HTR-8/SVneo (cell line): ENCODE measurements at places on chromosomes 11 and 22.
A peak's percentile ranks its signal among the peaks of the same experiment; 100 is the strongest.

DNA sequence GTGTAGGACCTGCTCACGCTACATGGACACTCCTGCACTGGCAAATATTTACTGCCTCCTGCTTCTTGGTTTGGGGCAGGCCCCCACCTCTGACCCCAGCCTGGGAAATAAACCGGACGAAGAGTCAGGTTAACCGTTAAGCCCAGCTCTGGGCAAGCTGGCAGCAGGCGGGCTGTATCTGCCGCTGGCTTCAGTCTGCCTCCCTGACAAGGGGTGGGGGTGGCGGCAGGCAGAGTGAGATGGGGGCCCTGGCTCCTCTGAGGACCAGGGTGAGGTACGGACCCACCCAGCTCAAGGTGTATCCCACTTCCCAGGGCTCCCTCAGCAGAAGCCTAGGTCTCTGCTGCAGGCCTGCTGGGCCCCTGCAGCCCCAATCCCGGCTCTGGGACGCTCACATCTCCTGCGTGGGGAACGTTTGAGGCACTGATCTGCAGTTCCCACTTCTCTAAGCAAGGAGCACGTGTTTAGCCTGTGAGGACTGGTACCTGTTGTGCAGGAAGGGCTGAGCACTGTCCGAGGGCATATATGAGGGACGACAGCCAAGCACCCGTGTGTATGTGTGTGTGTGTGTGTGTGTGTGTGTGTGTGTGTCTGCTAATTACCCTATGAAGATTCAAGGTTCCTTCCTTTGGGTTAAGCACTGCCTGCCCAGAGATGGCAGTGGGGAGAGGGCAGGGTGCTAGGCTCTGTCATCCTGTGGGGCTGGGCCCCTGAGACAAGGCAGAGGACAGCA is 1.1 kb upstream of the LRRC75B start:
- no peak for DNase-seq

DNA sequence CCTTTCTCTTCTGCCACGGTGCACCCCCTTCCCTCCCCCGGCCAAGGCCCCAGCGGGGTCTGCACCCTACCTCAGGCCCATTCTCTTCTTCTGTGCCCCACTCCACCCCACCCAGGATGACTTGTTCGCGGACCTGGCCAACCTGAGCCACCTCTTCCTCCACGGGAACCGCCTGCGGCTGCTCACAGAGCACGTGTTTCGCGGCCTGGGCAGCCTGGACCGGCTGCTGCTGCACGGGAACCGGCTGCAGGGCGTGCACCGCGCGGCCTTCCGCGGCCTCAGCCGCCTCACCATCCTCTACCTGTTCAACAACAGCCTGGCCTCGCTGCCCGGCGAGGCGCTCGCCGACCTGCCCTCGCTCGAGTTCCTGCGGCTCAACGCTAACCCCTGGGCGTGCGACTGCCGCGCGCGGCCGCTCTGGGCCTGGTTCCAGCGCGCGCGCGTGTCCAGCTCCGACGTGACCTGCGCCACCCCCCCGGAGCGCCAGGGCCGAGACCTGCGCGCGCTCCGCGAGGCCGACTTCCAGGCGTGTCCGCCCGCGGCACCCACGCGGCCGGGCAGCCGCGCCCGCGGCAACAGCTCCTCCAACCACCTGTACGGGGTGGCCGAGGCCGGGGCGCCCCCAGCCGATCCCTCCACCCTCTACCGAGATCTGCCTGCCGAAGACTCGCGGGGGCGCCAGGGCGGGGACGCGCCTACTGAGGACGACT is 15.9 kb downstream of the RTN4RL2 start:
- no peak for DNase-seq

- DNase-seq, result no peak
Observed at GRCh38 chr11:71180694-71181470, 71.5 kb downstream of the SHANK2 start.

DNA sequence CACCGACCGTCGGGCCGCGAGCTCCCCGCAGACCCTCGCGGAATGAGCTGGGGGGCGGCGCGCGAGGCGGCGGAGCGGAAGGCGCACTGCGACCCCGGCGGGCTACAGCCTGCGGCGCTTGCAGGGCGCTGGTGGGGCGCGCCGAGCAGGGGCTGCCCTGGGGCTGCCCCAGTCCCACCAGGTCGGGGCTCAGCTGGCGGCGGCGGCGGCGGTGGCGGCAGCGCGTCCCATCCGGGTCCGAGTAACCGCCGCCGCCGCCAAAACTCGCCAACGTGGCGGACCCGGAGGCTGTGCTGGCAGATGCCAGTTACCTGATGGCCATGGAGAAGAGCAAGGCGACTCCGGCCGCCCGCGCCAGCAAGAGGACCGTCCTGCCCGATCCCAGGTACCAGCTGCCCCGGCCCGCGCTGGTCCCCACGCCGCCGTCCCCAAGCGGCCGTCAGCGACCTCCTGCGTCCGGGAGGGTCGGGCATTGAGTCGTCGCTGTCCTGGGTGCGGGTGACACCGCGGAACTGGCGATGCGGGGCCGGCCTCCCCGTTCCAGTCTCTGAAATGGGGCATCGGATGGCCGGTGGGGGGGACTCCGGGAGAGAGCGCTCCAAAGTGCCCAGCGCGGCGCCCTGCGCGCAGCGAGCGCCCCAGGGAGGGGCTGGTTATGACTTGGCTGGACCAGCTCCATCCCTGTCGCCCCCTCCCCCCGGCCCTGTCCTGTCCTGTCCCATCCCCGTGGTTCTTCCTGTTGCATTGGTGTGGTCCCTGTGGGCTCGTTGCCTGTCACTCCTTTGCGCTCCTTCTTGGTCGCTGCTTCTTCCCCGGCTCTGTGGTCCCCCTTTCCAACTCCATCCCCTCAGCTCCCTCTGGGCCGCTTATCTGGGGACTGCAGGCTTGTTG is 63.5 kb downstream of the CRYBB2 start:
- no peak for DNase-seq

DNA sequence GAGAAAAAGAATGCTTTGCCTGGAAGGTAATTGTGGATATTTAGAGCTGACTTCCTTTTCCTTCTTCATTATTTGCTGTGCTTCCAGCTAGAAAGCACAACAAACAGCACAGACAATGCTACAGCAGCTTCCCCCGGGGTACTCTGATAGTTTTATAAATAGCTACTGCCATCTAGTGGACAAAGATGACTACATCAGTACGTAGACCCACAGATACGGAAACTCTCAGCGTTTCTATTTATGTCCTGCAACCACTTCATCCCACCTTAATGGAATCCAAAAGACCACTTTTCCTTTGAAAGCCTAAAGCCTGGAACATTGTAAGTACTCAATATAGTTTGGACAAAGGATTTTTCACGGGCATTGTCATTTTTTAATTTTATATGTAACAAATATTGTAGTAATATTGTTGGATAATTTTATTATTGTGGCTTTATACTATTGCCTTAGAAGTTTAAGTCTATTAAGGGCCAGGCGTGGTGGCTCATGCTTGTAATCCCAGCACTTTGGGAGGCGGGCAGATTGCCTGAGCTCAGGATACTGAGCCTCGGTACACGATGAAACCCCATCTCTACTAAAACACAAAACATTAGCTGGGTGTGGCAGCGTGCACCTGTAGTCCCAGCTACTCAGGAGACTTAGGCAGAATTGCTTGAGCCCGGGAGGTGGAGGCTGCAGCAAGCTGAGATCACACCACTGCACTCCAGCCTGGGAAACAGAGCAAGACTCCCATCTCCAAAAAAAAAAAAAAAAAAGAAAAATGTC is 7.5 kb downstream of the HSPA8 start:
- DNase-seq, result peak; percentile 78

DNA sequence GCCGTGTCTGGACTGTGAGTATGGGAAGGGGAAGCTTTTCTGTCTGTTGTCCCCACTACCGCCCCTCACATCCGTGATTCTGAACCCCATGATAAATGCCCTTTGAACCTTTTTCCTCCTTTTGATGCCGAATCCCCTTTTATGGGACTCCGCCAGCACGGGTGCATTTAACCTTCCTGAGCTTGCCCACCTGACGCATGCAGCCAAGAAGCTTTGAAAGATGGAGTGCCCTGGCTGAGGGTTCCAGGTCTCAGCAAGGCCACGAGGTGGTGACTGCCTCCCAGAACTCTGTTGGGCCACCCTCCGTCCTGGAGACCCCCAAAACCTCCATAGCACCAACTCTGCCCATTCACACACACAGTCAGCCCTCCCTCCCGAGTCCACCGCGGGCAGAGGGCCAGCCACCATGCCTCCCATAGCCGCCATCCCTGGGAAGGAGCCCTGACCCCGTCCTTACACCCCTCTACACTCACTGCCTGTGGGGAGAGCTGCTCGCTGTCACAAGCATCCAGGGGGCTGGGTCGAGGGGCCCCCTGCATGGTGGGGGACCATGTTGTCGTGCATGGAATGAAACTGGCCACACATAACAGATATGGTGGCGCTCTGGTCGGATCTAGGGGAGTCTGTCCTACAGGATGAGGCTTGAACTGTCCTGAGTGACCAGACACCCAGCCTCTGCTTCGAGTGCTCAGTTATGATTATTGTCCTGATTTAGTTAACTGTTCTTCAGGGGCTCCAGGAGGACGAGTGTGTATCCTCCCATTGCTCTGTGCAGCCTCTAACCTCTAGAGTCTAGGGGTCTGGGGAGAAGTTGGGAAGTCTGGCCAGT is 822 bp upstream of the COMT start:
- peak; percentile 18 for DNase-seq

DNA sequence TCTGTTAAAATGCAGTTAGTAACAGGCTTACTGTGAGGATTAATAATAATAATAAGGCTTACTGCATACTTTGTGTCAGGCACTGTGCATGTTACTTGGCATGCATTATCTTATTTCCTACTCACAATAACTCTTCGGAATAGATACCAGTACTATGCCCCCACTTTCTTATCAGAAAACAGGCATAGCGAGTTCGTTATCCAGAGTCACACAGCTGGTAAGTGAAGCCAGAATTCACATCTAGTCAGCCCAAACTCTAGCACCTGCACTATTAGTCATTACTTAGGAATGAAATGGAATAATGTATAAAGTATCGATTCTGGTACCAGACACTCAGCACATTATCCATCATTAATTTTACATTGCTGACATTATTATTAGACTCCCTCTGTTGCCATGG is 155.7 kb upstream of the BLID start:
- DNase-seq, result no peak

DNA sequence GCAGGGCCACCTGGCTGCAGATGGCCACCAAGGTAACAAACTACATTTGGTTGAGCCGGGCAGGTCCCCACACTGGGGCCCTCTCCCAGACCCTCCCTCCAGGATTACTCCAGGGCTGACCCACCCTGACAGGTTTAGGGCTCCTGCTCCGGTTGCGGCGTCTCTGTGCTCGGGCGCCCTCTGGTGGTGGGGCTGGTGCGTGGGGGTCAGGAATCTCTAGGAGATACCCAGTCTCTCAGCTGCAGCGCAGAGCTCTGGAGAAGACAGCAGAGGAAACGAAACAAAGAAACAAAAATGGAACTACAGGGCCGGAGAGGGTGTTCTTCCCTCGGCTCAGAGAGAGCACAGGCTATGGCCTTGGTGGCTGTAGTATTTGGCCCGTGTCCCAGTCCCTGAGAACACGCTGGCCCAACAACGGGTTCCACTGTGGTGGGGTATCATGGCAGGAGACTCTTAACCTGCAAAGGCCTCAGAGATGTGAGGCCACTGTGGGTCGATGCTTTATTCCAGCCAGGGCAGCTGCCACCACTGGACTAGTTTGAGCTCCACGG is 2.4 kb downstream of the C11orf96 start:
- DNase-seq, result peak; percentile 71

- DNase-seq, result no peak
Observed at GRCh38 chr11:71119656-71120269, 132.6 kb downstream of the SHANK2 start.

DNA sequence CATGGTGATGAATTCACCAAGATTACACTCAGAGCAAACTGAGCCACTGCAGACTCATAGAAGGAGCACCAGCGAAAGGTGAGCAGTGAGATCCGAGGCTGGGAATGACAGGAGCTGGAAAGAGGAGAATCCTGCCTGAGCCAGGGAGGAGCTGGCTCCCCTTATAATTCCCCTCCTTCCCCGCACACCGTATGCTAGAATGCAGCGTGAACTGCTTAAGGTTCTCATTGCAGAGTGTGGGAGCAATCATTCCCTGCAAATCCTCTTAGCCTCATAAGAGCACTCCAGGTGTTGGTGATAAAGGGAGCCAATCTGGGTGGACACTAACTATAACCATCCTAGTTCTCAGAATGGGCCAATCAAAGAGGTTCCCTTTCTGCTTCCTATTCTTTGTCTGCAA is 127.6 kb upstream of the TEAD1 start:
- DNase-seq, result no peak

DNA sequence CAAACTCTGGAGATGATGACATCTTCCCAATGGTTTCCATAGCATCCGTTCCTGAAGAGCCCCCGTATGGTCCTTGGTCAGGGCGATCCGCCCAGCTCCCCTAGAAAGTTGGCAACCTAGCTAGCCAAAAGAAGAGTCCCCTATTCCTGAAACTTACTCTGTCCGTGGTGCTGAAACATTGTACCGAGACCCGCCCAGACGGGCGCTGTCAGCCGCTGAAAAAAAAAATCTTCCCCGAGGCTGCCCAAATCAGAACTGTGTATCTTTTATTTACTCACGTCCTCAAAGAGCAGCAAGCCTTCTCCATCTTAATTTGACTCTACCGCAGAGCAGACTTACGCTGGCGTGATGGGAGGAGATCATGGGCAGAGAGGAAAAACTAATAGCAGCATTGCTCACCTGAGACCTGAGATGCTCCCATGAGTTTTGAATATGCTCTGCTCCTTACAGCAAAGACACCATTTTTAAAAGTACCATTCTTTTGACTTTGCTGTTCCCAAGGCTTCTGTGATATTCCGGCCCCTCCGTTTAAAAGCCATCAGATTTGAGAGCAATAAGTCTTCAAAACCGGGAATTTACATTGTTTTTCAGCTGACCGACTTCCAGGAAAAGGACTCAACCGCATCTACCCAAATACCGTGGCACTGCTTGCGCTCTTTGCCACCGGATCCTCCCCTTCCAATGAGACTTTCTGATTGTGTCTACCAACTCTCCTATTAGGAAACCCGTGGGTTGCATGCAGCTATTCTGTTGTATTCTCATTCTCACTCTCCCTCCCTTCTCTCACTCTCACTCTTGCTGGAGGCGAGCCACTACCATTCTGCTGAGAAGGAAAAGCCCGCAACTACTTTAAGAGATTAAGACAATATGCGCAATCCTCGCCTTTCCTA is at the start of gene SLC17A6:
TSS of gene SLC17A6 (plus strand) at position 786 of the 890 bp plus-strand sequence. CDS start 153 bp downstream, outside the sequence.
- DNase-seq, result no peak

DNA sequence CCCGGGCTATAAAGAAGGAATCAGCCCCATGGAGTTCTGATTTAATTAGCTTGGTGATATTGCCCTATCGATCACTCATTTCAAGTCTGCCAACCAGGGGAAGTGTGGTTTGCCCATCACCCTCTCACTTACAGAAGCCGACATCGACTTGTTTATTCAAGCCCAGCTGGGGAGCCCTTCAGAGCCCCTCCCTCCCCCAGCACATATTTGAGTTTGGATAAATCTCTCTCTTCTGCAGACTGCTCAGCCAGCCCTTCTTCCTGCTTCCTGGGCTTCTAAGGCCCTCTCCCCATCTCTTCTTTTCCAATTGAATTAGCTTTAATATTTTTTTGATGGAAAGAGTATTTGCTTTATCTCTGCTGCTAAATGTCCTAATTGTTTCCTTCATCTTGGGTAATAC is 299.0 kb downstream of the MIAT start:
- no peak for DNase-seq

DNA sequence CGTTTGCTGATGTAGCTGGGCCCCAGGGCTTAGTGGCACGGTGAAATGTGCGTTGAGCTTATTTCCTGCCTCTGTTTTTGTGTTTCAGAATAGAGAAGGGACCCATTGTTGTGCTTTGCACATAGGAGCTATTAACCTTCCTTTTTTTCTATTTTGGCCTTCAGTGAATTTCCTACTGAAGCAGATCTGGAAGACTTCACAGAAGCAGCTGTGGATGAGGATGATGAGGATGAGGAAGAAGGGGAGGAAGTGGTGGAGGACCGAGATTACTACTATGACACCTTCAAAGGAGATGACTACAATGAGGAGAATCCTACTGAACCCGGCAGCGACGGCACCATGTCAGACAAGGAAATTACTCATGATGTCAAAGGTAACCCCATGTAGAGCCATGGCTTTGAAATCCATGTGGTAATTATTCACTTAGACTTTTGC is 37.4 kb upstream of the ST14 start:
- DNase-seq, result no peak
